ENCODE measurements at places on chromosomes 13 and 19. TPM values are rescaled to one million over a fixed set of nuclear protein-coding genes. Genes with fewer than 3 reads are reported as not detected.

- no peak overlapping the region for H3K27ac ChIP-seq
- no peaks in the 10 kb centered on the region for H3K27me3 ChIP-seq
- H3K4me3 ChIP-seq: no peak overlapping the region
- peaks cover 85% of the 10 kb centered on the region for H3K36me3 ChIP-seq
- H3K4me1 ChIP-seq: peaks cover 2% of the 10 kb centered on the region
- no peak for DNase-seq
Observed at GRCh38 chr19:52665529-52665928, 27.4 kb upstream of the ZNF83 start.

The EPSTI1 gene
- 11.9 TPM for total RNA-seq

DNA sequence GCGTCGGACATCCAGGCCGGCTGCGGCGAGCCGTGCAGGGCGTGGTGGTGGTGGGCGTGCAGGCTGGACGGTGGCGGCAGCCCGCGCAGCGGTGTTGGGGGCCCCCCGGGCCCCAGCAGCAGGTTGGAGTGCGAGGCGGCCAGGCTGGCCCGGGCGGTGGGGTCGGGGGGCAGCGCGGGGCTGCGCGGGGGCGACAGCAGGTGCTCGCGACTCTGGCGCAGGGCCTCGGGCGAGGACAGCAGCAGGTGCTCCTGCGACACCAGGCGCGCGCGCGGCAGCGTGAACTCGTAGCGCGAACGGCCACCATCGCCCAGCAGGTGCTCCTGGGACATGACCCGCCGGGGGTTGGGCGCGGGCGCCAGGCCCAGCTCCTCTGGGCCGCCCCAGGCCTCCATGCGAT, 9.8 kb downstream of the SHISA7 start:
- H3K36me3 ChIP-seq: no peaks in the 10 kb centered on the region
- H3K27me3 ChIP-seq: peaks cover 10% of the 10 kb centered on the region
- no peak overlapping the region for H3K27ac ChIP-seq
- H3K4me1 ChIP-seq: no peaks in the 10 kb centered on the region
- DNase-seq: no peak

- H3K27ac ChIP-seq: no peak overlapping the region
- H3K27me3 ChIP-seq: peaks cover 4% of the 10 kb centered on the region
- DNase-seq: no peak
- H3K4me3 ChIP-seq: no peak overlapping the region
Observed at GRCh38 chr13:23557043-23557442, 13.2 kb upstream of the TNFRSF19 start.
